Kasumi-1 (cell line): ENCODE measurements at places on chromosomes 16 and 17.

GRCh38 chr17:75950855-75951554 lies 10.2 kb upstream of the FBF1 start:
- DNase-seq = no peak

DNA sequence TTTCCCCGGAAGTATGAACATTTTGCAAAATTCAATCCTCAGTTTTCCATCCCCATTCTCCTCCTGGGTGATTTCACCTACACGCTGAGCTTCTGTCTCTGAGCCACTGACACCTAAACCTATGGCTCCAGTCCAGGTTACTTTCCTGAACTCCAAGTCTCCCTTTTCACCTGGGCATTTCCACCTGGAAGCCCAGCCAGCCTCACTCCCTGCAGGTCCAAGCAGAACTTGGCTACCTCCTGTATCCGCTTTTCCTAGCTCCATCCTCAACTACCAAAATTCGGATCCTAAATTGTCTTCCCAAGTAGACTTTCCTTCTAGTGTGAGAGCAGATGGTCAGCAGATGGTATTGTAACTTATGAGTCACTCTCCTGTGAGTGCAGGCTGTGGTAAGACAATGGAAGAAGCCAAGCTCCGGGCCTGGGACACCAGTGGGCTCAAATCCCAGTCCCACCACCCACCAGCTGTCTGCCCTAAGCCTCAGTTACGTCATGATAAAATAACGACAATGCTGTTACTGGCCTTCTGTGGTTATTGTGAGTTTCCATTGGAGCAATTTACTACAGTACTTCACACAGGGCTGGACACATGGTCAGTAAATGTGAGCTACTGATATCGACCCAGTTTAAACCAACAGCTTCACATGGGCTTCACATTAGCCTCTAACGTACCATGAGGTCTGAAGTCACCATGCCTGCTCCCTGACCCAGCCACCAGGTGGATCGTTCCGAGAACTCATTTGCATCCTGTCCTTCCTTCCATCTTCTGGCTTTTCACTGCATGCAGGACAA lies 33.3 kb downstream of the PECAM1 start:
- no peak for DNase-seq

GRCh38 chr16:71456801-71457200 lies 5.2 kb downstream of the ZNF23 start:
- DNase-seq = no peak

- no peak for DNase-seq
These were observed 3.0 kb downstream of the TMEM132E start for GRCh38 chr17:34582185-34582900.

DNA sequence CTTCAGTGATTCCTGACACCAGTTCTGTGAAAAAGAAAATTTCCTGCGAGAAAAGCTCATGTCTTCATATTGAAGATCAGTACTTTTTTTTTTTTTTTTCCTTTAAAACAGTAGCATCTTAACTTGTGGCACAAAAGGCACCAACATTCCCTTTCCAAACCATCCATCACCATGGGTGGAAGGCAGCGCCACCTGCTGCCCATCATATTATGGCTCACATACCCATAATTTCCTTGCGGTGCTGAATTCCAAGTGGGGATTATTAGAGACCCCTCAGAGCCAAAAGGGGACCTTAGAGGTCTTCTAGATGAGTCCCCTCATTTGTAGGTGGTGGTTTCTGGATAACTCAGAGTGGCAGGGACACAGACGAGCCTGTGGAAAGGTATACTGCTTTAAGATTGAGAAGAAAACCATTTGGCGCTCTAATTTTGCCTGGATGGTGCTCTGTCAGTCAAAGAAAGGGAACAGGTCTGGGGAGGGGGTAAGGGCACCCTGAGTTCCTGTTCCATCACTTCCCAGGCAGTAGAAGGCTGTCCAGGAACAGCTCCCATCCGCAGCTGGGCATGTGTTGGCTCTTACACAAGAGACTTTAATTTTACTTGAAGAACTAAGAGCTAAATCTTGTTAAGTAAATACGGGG lies 7.9 kb upstream of the SOST start:
- peak; percentile 19 for DNase-seq
